ENCODE measurements at places on chromosomes 12 and 14.

DNA sequence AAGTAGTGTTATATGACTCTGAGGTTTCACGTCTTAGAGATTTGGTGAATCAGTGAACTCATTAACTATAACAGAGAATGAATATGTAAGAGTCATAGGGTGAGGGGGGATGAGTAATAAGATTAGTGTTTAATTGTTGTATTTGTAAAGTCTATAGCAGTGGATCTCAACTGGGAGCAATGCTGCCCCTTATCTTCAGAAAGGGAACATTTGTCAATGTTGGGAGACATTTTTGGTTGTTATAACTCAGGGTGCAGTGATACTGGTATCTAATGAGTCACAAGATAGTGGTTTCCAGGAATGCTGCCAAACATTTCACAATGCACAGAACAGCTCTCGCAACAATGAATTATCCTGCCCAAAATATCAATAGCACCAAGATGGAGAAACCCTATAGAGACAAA is 1193.7 kb downstream of the GALC start:
- no peak for DNase-seq

- peak; percentile 43 for DNase-seq
Observed at GRCh38 chr14:78598046-78598920, 428.1 kb downstream of the NRXN3 start.

GRCh38 chr12:131147894-131148293 is 194.2 kb downstream of the ADGRD1 start:
- no peak for DNase-seq

GRCh38 chr14:100546051-100546443 is 41.2 kb downstream of the BEGAIN start:
- peak; percentile 52 for DNase-seq

DNA sequence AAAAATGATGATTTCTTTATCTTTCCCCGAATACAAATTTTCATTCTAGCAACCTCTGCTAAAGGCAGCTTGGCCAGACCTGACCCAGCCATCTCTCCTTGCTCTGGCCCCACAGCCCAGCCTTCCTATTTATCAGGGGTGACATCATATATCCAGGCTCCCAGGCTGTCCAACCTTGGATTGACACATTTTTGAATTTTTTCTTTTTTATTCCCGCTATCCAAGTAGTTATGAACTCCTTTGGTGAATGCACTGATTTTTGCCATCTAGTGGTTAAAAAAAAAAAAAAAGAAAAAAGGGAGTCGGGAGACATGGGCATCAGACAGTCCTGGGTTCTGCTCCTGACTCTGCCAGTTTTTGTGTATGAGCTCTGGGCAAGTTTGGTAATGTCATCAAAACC is 120.5 kb downstream of the PTPN11 start:
- no peak for DNase-seq

- no peak for DNase-seq
Observed at GRCh38 chr14:73924337-73924736, 25.6 kb downstream of the FAM161B start.

DNA sequence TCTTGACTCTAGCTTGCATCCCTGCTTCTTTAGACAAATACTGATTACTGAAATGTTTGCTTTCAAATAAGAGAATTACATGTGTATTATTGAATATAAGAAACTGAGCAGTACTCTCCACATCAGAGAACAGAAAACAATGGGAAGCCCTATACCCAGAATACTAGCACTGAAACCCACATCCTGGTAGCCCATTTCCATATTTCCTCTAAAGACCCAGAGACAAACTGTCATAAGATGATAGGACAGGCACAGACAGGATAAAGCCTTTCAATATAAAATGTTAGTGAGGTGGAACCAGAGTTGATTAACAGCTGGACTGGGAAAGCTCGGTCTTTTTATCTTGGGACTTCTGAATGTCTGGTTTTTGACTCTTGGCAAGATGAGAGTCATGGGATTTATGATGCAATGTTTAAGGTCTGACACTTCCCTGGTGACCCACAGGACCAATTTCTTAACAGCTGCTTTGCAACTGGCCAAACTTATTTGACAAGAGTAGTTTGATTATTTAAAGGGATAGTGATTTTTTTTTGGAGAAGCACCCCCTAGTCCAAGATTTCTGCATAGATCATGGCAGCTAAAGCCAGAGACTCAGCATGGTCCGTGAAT is 166.9 kb upstream of the ATXN7L3B start:
- DNase-seq = no peak

GRCh38 chr14:84343656-84344055 is 1186.3 kb upstream of the FLRT2 start:
- no peak for DNase-seq

- DNase-seq = no peak
Observed at GRCh38 chr12:45713078-45713477, 16.4 kb upstream of the ARID2 start.

- DNase-seq = peak; percentile 29
Observed at GRCh38 chr12:14771651-14772137, 31.6 kb downstream of the WBP11 start.

DNA sequence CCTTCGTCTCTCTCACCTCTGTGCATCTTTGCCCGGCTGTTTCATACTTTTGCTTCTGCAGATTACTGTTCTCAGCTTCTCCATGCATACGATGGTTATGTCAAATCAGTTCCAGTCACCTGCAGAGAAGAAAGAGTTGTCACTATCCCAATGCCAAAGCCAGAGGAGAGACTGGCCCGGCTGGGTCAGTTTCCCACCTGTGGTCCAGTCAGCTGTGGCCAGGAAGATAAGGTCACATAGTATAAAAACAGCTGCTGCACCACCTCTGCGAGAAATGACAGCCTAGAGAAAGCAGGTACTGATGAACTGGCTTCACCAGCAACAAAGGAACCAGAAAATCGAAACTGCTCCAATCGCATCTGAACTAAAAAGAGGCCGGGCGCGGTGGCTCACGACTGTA is 6.4 kb upstream of the P2RX4 start:
- no peak for DNase-seq

GRCh38 chr12:89861086-89861485 is 152.4 kb upstream of the ATP2B1 start:
- no peak for DNase-seq

GRCh38 chr12:47558625-47559345 is 147.0 kb downstream of the RPAP3 start:
- DNase-seq = no peak

Measured in stimulated activated CD4-positive, alpha-beta T cell treated with anti-CD3 and anti-CD28 coated beads, Interleukin-2, amount 100 ng/mL, for 24 hours (primary cell).